GM03348 (cell line): ENCODE measurements at places on chromosomes 6 and 20.

- peak; percentile 94 for DNase-seq
These were observed 68.2 kb downstream of the RAB44 start for GRCh38 chr6:36765594-36766398.

DNA sequence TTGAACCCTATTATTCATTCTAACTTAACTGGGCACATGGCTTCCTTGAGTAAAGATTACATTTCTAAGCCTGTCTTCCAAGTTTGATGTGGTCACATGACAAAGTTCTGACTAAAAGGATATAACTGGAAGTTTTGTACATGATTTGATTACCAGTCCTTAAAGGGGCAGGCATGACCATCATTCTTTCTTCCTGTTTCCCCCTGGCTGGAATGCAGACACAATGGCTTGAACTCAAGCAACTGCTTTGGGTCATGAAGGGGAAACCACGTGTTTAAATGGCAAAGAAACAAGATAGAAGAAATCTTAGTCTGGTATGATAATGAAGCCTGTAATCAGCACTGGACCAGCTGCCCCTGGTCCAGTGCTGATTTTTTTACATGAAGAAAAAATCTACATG lies 15.6 kb upstream of the SHLD1 start:
- DNase-seq: no peak

DNA sequence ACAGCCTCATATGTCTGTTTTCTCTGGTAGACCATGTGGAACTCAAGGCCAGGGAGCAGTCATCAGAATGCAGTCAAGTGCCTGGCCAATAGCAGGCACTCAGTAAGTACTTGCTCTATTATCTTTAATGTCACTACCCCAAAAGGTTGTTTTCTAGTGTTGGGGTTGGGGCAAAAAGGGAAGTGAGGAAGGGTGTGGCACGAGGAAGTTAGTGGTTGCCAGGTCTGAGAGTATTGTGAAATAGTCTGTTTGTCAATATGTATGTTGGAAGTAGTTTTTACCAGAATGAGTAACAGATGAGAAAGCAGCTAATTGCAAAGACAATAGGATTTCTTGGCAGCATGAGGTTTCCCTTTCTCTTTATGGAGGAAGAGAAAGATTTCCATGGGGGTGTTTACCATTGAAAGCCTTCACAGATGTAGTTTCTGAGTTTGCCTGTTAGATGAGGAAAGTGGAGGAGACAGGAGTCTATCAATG lies 59.5 kb upstream of the ARMH2 start:
- peak; percentile 53 for DNase-seq

- peak; percentile 35 for DNase-seq
These were observed 79.9 kb downstream of the TOX2 start for GRCh38 chr20:43994486-43995100.

GRCh38 chr6:135334169-135334568 lies 153.1 kb downstream of the MYB start:
- DNase-seq: no peak

GRCh38 chr20:18808712-18809111 lies 4.9 kb upstream of the SCP2D1 start:
- no peak for DNase-seq

- DNase-seq: no peak
These were observed 27.4 kb upstream of the FAM135A start for GRCh38 chr6:70385901-70386300.

GRCh38 chr6:93350774-93351173 lies 68.6 kb downstream of the EPHA7 start:
- DNase-seq: no peak

DNA sequence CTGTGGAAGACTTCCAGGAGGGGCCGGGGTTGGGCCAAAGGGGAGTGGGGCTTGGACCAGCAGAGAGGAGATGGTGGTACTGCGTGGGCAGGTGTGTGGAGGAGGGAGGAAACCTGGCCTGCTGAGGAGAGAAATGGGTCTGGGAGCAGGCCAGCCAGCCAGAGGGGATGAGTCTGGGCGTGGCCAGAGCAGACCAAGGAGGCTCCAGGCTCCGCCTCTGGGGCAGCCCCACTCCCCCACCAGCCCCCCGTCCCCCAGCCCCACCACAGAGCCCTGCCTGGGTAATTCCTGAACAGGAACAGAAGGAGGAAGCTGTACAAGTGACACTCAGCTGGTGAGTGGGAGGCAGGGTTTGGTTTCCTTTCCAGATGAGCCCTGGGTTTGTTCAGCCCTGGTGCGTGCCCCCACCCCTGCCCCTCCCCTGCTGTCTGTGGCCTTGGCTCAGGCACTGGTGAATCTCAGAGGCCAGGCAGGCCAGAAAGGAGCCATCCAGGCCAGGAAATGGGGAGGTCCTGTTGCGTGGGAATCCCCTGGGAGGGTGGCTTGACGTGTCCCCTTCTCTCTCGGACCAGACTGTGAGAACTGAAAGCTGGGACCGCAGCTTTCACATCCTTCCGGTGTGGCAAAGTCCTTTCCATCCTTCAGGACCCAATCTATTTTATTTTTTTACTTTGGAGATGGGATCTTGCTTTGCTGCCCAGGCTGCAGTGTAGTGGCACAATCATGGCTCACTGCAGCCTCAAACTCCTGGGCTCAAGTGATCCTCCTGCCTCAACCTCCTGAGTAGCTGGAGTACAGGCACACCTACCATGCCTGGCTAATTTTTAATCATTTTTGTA lies 9.4 kb upstream of the SRC start:
- DNase-seq: peak; percentile 78

- peak; percentile 21 for DNase-seq
These were observed 10.9 kb downstream of the FKBP1A start for GRCh38 chr20:1381753-1382591.

- peak; percentile 81 for DNase-seq
These were observed 64.7 kb downstream of the SASH1 start for GRCh38 chr6:148407372-148407771.

- no peak for DNase-seq
These were observed 39.0 kb downstream of the JAG1 start for GRCh38 chr20:10634683-10635411.

DNA sequence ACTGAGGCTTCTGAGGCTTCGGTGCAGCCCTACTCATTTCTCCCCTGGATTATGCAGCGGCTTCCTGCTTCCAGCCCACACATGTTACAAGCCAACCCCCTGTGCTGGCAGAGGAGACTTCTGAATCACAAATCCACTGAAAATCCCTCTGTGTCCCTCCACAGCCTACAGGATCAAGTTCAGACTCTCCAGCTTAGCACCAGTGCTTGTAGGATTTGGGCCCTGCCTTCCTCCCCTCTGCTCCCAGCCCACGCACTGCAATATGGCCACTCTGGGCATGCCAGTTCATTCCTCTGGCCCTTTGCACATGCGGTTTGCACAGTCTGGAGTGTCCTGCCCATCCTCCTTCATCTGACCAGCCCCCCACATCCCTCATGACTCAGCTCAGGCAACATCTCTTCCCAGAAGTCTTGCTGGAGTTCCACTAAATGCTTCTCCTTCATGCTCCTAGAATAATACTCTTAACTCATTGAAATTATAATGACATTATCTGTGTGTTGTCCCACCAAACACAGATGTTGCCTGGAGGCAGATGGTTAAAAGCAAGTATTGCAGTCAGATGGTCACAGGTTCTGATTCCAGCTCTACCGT lies 15.9 kb upstream of the MDGA1 start:
- DNase-seq: peak; percentile 69

DNA sequence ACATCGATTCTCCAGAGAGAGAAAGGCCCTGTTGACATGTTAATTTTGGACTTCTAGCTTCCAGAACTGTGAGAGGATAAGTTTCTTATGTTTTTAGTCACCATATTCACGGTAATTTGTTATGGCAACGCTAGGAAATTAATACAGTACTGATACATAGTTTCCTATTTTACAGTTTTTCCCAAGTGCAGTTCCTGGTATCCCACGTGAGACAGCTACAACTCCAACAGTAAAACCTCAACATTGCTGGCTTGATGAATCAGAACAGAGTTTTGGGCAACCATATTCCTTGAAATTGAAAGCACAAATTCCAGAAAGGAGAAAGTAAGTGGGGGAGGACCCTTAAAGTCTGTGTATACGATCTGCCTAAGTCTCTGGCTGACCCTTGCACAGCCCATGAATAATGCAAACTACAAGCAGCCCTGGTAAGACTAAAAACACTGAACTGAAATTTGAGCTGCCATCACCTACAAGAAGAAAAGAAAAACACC lies 505.1 kb upstream of the NRSN1 start:
- DNase-seq: no peak

DNA sequence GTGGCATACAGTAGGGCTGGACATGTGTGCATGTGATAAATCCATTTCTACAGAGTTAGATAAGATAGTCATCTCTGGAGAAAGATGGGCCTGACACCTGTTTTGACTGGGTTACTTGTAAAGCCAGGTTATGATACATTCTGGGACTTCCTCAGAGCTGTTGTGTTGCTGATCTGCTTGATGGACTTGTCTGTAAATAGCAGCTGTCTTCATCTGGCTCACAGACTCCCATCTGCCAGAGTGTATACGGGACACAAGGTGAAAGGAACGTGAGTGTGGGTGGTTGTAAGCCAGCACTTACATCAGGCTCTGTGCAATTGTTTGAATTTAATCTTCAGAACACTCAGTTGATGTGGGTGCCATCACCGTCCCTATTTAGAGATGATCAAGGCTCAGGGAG lies 49.8 kb downstream of the ZDHHC14 start:
- no peak for DNase-seq

- no peak for DNase-seq
These were observed 25.1 kb downstream of the IL20RA start for GRCh38 chr6:137019476-137020272.

DNA sequence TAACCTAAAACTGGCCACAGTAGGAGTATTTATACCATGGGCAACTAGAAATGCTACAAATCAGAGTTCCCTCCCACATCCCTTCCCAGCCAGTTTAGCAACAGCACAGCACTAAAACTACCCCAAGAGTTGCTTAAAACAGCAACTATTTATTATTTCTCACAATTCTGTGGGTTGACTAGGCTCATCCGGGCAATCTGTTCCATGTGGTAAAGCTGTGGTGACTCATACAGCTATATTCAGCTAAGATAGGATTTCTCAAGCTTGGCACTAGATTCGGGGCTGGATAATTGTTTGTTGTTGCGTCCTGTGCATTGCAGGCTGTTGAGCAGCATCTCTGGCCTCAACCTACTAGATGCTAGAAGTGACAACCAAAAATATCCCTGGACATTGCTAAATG lies 8.6 kb upstream of the HECA start:
- peak; percentile 75 for DNase-seq

- no peak for DNase-seq
These were observed 24.3 kb upstream of the HLA-DRB5 start for GRCh38 chr6:32554116-32554965.

DNA sequence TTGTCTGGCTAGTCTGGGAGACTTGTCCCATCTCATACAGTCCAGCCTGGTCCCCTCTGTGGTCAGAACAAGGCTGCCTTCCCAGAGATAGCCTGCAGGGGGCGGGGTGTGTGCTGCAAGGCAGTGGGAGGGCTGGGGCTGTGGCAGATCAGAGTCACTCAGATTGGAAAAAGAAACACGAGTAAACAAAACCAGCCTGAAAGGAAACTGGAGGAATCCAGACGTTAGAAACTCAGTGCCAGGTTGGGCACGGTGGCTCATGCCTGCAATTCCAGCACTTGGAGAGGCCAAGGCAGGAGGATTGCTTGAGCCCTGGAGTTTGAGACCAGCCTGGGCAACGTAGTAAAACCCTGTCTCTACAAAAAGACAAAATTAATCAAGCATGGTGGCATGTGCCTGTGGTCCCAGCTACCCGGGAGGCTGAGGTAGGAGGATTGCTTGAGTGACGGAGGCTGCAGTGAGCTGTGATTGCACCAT lies 20.2 kb downstream of the LEMD2 start:
- peak; percentile 93 for DNase-seq
